Upper lobe of left lung (tissue), 6 donors: ENCODE measurements at places on chromosomes 12 and 14.

GRCh38 chr12:93537769-93538168 lies 34.7 kb upstream of the SOCS2 start:
- DNase-seq, result no peak

- DNase-seq, result peak; percentile 63
These were observed 699.7 kb upstream of the TBX3 start for GRCh38 chr12:115383668-115384067.

DNA sequence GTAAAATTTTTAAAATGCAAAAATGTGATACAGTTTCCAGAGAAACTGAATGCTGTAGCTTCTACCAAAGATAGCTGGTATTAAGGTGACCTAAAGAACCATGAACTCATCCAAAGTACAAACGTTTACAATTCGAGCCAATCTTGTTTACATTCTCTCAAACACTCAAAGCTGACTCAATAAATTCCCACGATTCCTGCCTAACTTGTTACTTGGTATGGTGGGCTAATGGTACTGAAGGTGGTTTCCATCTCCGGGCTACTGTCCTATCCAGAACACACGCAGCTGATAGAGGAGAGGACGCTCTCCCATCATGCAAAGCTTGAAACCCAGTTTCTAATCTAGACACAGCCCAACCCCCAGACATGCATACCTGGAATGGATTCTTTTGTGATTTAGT lies 31.5 kb downstream of the RAD9B start:
- no peak for DNase-seq

GRCh38 chr12:2416158-2416557 lies 363.4 kb downstream of the CACNA1C start:
- no peak for DNase-seq

- DNase-seq, result peak; percentile 92
These were observed 20.4 kb downstream of the BATF start for GRCh38 chr14:75542588-75543091.

GRCh38 chr12:88420457-88420856 lies 159.8 kb downstream of the KITLG start:
- DNase-seq, result no peak
